ENCODE measurements at places on chromosomes 5 and 9.

DNA sequence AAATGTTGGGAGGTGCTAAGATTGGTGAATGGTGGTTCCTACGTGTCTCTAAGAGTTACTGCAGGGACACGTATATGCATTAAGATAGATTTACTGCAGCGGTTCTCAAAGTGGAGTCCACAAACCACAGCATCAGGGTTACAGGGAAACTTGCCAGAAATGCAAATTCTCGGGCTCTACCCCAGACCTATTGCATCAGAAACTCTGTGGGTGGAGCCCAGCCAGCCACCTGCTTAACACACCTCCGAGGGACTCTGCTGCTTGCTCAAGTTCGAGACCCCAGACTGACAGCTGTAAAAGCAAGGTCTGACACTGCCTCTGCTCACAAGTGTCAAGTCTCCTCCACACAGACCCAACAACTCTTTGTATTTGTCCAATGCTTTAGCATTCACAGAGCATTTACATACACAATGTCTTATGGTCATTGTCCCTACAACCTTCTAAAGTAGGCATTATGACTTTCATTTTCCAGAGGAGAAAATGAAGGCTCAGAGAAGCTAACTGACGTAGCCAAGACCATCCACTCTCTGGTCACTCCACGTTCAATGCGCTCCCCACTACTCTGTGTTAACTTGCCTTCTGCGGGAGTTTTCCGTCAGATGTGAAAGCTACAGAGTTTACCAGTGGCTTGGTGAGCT is 48.8 kb downstream of the HSD17B3 start:
- no peak for DNase-seq

- no peak for DNase-seq
These were observed 4.1 kb downstream of the HACD4 start for GRCh38 chr9:21027295-21027694.

DNA sequence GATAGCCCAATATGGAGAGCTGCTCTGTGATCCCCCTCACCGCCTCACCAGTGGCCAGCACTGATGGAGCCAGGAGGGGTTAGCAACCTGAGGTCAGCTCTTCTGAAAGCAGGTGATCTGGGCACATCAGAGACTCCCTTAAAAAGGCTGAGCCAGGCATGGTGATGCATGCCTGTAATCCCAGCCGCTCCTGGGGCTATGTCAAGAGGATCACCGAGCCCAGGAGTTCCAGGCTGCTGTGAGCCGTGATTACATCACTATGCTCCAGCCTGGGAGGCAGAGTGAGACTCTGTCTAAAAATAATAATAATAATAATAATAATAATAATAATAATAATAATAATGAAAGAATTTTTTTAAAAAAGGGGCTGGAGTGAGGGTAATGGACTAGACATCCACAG is 66.6 kb upstream of the HRH2 start:
- no peak for DNase-seq

- no peak for DNase-seq
These were observed 16.3 kb upstream of the PITX1 start for GRCh38 chr5:135050244-135050767.

DNA sequence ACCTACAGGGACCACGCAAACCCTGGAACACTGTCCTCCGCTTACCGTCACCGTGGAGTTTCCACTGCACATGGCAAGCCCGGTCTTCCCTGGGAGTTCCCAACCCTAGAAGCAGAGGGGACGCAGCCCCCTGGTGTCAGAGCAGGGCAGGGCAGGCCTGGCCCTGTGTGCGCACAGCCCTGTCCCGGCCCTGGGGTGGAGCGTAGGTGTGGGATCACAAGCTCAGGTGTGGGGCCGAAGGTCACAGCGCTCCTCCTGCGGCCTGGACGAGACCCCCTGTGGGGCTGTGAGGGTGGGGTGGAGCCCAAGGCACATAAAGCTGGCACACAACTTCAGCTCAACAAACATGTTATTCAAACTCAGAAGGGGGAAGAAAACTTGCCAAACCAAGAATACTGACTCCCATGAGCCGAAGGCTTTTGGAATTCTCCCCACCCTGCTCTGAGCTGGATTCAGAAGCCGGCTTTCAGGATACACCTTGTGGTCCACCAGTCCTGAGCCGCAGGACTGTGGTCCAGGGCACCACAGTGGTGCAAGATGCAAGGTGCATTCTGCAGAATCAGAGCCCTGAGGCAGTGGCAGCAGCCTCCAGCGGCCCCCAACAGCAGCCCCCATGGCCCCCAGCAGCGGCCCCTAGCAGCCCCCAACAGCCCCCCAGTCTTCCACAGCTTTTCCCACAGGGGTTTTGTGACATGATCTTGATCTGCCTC is 11.8 kb upstream of the EXOC3 start:
- DNase-seq, result peak; percentile 96

DNA sequence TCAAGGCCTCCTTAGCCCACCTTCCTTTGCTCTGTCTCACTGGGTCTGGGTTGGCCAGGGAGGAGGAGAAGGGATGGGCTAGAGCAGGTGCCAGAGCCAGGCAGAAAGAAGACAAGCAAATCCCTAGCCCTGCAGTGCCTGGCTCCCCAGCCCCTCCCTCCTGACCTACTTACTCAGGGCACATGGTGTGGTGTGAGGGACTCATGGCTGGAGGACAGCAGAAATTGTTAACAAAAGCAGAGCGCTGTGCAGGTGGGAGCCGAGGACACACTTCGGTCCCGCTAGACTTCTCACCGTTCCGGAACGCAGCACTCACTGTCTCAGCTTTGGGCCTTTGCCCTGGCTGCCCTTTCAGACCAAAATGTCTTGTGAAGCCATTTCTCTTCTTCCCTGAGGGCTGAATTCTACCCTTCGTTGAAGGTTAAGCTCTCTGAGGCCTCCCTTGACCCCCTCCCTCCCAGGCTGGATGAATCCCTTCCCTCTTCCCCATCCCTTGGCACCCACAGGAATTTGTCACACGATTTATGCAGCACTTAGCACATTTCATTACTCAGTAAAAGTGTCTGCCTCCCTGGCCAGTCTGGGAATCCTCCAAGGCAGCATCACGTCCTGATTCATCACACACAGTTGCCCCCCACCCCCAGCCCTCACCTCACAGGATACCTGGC is 263.9 kb upstream of the TRPC7 start:
- no peak for DNase-seq

- DNase-seq, result no peak
These were observed 21.1 kb upstream of the DMRTA1 start for GRCh38 chr9:22425551-22425950.

GRCh38 chr9:92332577-92333281 is 7.0 kb downstream of the CENPP start:
- no peak for DNase-seq

GRCh38 chr5:8316608-8317280 is 447.8 kb downstream of the MTRR start:
- DNase-seq, result no peak

- DNase-seq, result no peak
These were observed 1021.9 kb downstream of the CDH12 start for GRCh38 chr5:21831145-21831787.

DNA sequence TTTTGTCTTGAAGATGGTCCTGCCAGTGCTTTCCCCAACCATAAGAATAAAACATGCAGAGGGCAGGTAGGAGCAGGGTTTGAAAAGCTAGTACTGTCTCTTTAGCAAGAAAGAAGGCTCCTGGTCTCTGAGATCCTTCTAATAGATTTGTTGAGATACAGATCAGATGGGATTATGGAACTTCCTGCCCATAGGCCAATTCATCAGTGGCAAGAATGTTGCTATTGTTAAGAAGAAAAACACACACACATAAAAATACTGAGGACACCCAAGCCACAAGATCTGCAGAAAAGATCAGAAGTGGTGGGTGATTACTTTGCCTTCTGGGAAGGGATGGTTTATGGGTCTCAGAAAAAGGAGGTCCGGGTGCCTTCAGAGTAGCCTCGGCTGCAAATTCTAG is 59.8 kb downstream of the TNC start:
- DNase-seq, result no peak

DNA sequence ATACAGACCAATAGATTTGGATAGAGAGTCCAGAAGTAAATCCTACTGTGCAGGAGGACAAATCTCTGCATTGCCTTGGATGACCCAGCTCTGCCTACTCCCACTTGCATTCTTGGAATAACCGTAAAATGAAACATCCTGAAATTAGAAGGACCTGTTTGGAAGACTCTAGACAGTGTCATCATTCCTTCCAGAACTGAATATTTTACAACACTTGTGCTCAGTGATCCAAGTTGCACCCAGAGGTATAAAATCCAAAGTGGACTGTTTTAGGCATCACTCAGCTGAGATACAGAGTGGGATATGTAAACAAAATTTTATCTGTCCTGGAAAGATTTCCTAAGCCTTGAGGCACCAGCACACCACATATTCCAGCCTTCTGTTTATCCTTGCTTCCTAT is 43.7 kb downstream of the OR2Y1 start:
- no peak for DNase-seq

GRCh38 chr5:5475975-5476374 is 53.5 kb downstream of the ICE1 start:
- DNase-seq, result no peak

- DNase-seq, result no peak
These were observed 49.5 kb downstream of the MRRF start for GRCh38 chr9:122314165-122314564.

GRCh38 chr9:37889536-37889935 is 14.4 kb downstream of the SLC25A51 start:
- DNase-seq, result no peak

DNA sequence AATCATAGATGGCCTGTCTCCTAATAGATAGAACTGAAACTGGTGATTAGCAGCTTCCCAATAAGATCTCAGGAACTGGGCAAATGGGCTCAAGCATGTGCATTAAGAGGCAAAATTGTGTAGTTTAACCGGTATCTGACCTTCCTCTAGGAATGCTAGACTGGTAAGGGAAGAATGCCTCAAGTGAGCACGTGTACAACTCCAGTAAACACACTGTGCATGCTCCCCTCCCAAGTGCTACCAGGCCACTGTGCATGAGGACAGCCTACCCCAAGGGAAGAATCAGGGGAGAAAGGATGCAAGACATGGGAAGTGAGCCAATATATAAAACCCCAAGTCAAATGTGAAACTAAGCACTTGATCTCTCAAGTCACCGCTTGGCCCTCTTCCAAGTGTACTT is 1157.4 kb upstream of the CDH18 start:
- no peak for DNase-seq

- no peak for DNase-seq
These were observed 2.7 kb downstream of the BNC2 start for GRCh38 chr9:16867576-16868311.

GRCh38 chr5:177447066-177447610 is 524 bp downstream of the PRR7 start:
- DNase-seq, result peak; percentile 79

DNA sequence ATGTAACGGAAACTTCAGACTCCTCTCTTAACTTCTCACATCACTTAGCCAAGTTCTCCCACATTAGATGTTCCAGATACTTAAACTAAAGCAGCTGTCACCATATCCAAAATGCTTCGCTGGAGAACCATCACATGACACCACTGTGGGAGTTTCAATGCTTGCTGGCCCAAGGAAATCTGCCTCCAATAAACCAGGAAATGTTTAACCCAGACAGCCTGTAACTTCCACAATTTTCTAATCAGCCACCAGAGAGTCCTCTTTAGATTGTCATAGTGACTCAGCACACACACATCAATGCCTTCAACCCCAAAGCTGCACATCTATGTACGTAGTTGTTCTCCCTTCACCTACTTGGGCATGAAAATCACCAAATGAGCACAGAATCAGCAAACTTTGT is 118.7 kb downstream of the LPAR1 start:
- peak; percentile 13 for DNase-seq

DNA sequence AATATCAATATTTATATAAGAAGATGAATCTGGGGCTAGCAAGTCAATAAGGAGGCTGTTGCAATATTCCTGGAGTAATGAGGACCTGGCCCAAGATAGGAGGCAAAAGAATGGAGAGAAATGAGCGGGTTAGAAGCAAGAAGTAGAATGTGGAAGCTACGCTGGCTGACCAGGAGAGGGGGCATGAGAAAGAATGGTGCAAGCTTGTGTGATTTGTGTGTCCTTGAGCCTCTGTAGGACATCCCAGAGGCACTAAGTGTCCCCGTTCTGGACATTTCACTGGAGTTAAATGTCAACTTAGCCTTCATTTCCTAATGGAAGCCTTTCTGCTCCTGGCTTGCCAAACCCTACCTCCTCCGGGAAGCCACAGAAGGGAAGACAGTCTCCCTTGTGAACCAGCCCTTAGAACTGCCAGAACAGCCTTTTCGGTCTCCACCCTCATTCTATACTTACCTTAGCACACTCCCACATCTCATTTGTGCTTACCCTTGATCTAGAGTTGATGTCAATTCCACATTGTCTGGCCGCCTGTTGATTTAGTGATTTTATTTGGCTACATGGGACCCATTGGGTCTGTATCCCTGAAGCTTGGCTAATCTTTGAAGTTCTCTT is 6.7 kb upstream of the PDE6A start:
- DNase-seq, result no peak

DNA sequence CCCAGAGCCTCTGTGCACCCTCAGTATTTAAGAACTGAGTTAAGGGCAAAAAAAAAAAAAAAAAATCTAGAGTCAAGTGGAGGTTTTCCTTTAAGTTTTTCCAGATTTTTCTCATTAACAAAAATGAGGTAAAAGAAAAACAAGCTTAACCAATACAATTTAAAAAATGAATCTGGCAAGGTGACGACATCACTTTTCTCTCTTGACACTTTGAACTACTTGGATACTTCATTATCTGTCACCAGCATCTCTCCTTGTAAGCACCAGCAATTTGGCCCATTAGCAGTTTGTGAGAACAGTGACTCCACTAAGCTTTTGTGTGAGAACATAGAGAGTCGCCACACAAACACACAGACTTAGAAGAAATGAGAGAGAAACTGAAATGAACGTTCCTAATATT is 345.7 kb upstream of the SLC30A5 start:
- DNase-seq, result no peak

DNA sequence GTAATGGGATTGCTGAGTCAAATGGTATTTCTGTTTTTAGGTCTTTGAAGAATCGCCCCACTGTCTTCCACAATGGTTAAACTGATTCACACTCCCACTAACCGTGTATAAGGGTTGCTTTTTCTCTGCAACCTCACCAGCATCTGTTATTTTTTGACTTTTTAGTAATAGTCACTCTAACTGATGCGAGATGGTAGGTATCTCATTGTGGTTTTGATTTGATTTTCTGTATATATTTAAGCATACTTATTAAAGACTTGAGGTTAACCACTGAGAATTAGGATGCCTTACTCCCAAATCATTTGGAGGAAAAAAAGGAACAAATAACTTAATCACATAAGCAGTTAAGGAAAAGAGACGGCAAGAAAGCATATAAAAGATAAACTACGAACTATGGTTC is 181.6 kb upstream of the FST start:
- DNase-seq, result no peak
